ENCODE measurements at places on chromosomes 4 and X.

DNA sequence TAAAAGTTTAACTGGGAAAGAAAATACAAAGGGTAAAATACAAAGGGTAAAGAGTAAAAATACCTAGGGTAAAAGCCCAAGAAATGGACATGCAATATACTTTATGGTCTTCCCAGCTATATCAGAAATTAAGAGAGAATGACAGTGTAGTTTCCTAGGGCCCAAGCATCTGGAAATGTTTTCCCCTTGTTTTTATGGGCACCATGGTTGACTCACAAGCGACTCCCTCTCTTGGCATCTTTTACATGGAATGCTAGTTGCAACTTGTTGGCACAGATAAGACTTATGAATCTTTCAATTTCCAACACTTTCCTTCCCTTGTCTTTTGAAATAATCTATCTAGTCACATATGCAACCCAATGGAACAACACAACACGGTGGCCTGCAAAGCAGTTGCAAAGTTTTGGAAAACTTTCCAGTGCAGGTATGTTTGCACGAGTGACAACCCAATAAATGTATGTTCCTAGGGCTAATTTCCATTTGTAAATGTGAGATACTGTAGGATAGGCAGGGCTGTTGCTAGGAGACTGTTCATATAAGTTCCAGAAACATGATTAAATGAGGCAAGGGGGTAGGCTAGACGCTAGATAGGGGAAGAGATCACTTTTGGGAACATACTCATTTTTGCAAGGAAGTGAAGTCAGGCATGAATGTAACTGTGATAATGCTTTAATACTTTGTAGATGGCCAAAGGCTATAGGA is 36.4 kb upstream of the CWH43 start:
- DNase-seq, result no peak

GRCh38 chr4:145697332-145697731 is 17.4 kb downstream of the C4orf51 start:
- DNase-seq, result no peak

- DNase-seq, result no peak
Observed at GRCh38 chr4:138697851-138698250, 317.7 kb upstream of the NOCT start.

GRCh38 chrX:152155766-152156310 is 17.5 kb upstream of the MAGEA10 start:
- DNase-seq, result no peak

- DNase-seq, result no peak
Observed at GRCh38 chr4:110055158-110055768, 142.6 kb downstream of the EGF start.

DNA sequence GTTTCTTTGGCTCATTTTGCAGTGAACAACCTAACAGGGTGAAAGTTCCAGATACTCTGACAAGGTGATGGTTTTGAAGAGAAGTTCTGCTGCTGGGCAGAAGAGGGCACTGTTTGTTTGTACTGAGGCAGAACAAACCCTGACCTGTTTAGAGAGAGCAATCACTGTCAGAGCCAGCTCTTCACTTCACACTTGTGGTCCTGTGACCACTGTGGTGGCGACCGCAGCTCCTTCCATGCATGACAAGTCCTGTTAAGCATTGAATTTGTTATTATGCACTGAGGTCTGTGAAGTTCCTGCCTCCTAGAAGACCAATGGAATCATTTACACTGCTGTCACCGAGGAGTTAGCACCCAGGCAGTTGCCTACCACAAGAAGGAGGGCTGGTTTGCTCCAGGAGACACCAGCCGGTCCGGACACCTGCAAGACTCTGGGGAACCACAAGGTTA is 86.6 kb downstream of the ZNF330 start:
- peak; percentile 48 for DNase-seq

DNA sequence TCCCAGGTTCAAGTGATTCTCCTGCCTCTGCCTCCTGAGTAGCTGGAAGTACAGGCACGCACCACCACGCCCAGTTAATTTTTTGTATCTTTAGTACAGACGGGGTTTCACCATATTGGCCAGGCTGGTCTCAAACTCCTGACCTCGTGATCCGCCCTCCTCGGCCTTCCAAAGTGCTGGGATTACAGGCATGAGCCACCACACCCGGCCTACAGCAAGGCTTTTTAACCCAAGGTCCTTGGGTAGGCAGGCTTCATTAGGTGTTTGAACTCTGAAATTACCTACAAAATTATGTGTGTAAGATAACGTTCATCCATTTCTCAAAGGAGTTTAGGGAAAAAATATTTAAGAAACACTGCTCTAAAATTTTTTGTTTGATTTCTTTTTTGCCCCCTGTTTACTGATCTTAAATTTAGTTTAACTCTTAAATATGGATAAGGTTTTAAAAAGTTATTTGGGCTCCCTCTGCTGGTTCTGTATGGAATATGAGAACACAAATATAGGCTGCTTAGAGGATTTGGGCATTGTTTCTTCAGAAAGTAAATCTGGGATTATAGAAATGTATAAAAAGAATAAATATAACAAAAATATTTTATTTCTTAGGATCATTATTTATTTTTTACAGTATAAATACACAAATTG is 92.8 kb downstream of the CBR4 start:
- no peak for DNase-seq

GRCh38 chr4:150329373-150329772 is 251.1 kb downstream of the DCLK2 start:
- DNase-seq, result no peak

- no peak for DNase-seq
Observed at GRCh38 chrX:139826065-139827044, 106.5 kb downstream of the ATP11C start.

DNA sequence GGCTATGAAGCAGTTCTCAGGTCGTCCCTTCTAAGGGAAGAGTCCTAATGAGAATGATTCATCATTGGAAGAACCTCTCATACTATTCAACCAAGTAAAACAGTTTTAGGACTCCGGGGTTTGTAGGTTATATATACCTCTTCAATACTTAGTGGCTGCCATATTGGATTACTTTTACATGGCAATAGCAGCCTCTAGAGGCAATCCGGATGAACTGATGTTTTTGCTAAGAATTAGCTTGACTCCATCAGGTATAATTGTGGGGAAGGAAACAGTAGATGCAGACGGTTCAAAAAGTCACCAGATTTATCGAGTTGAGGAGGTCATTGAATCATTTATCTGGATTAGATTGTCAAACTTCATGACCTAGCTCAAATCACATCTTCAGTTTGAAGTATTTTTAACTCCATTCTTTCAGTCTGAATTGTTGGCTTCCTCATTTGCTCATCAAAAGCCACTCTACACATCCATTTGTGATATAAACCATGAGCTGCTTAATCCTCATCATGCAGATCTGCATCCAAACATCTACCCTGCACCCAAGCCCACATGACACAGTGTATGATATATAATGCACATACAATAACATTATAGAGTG is 28.4 kb downstream of the GUCY1B1 start:
- no peak for DNase-seq

DNA sequence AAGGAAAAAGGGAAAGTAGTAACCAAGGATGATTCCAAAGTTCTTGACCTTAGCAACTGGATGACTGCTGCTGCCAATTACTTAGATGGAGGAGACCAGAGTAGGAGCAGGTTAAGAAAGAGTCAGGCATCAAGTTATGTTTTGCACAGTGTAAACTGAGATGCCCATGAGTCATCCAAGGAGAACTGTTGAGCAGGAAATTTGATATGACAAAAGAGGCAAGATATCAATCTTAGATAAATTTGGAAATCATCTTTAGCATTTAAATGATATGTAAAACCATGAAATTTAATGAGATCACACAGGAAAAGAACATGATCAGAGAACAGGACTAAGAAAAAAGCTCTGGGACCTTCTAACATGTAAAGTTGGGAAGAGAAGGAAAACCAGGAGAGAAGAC is 361.3 kb downstream of the OPHN1 start:
- no peak for DNase-seq

DNA sequence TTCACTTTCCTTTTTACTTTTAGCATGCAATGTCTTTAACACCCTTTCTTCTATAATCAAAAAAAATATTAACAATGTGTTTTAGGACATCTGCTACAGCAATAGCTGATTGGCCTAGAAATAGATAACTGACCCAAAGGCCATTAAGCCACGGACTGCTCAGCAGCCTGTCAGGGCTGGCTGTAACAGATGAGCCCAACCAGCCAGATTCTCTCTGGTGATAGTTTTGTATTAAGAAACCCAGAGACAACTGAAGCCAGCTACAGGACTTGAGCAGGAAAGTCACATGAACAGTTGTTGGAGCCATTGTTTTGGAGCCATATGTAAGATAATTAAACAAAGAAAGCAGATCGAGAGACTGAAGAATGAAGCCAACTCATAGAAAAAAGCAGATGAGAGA is 80.3 kb downstream of the DDIT4L start:
- DNase-seq, result no peak

DNA sequence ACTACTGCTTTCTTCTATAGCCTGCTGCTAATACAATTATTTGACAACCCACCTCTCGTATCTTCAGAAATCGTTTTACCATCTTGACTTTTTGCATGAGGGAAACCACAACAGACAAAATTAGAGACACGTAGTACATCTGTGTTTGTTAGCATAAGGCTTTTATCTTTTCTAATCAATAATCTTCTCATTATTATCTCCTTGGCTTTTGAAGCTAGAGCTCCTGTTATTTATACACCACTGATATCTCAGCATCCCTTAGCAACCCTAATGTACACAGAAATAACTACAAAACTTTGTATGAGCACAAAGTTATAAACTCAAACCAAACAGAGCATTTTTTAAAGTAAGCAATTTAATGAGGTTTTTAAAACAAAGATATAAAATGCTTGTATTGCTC is 39.7 kb downstream of the CORIN start:
- no peak for DNase-seq

DNA sequence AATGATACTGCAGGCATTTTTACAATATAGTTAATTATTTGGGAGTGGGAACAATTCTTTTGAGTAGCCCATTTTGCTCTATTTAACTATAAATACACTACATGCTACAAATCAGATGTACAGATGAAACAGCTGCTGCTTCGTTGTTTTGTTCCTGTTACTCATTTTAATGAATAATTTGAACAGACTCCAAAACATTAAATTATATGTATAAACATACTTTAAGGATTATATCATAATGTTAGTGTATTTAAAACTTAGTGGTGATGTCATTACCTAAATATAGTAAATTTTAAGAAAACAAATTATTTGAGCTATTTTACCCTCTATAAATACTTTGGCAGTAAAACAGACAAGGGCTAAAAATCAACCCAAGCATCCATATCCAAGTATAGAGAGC is 60.7 kb downstream of the GAB1 start:
- DNase-seq, result no peak

GRCh38 chr4:75878246-75878756 is 24.0 kb downstream of the PPEF2 start:
- DNase-seq, result no peak

GRCh38 chr4:37970702-37971101 is 10.5 kb downstream of the PTTG2 start:
- peak; percentile 38 for DNase-seq

DNA sequence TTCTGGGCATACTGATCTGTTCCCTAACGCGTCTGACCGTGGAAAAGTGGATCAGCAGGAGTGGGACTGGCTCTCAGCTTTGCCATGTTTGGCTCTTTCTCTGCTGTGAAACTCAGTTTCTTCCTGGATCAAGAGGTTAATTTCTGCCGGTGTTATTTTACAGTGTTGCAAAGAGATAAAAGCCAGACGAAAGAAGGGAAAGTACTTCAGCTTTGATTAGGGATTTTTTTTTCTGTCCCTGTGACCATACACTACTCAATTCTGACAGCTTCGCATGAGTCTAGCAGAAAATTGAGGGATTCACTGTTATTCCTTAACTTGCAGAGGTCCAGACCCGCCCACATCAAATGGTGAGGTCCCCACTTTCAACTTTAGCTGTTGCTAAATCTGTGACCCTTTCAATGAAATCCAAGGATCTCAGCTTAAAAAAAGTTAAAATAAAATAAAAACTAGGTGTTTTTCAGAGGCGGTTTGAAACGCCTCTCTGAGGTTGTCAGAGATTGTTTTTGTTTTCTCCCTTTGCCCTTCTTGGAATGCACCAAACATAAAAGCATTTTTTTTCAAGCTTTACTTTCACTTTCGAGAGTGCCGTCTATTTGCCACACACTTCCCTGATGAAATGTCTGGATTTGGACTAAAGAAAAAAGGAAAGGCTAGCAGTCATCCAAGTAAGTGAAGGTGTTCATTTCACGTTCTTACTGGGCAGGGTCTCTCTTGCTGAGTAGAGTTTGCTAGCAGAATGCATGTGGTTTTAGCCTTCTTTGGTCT is at the start of gene TLR3:
TSS of gene TLR3 (plus strand) at position 576 of the 768 bp plus-strand sequence. CDS start 7,464 bp downstream, outside the sequence.
- no peak for DNase-seq

- peak; percentile 96 for DNase-seq
Observed at GRCh38 chr4:41256740-41257256, at the start of gene UCHL1. TSS of gene UCHL1 (plus strand) at chr4:41256928. CDS start at chr4:41256977, 49 bp downstream.

GRCh38 chr4:15242021-15242420 is 185.8 kb upstream of the C1QTNF7 start:
- no peak for DNase-seq

GRCh38 chr4:118035309-118035708 is 1.0 kb downstream of the NDST3 start:
- DNase-seq, result no peak

GRCh38 chr4:147480502-147480890 is 401 bp upstream of the EDNRA start:
- peak; percentile 11 for DNase-seq

- no peak for DNase-seq
Observed at GRCh38 chr4:99885063-99885664, 9.1 kb downstream of the LAMTOR3 start.

GRCh38 chr4:148452970-148453369 is 10.8 kb upstream of the NR3C2 start:
- DNase-seq, result no peak

DNA sequence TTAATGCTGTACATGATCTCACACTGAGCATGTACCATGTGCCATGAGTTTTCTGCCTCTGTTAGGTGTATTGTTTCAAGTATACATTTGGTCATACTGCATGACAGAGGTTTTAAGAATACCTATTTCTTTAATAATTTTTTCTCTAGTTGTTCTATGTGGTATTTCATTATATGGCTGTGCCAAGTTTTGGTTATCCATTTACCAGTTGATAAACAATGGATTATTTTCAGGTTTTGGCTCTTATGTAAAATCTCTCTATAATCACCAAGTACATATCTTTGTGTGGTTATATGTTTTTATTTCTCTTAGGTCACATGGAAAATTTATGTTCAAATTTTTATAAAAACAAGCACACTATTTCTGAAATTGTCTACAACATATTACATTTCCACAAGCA is 221.9 kb downstream of the GPM6A start:
- DNase-seq, result no peak

DNA sequence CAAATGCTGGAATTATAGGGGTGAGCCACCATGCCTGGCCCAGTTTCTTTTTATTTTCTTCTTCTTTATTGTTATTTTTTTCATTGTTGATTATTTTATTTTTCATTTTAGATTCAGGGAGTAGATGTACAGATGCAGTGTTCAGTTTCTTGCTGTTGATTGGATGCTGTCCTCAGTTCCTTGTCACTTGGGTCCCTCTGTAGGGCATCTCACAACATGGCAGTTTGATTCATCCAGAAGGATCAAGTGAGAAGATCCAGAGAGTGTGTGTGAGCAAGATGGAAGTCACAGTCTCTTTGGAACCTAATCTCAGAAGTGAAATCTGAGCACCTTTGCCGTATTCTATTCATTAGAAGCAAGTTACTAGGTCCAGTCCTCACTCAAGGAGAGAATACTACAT is 20.9 kb downstream of the HMGB3 start:
- DNase-seq, result no peak
